IPS DF 19.7 (cell line): ENCODE measurements at places on chromosomes 3 and 15.

DNA sequence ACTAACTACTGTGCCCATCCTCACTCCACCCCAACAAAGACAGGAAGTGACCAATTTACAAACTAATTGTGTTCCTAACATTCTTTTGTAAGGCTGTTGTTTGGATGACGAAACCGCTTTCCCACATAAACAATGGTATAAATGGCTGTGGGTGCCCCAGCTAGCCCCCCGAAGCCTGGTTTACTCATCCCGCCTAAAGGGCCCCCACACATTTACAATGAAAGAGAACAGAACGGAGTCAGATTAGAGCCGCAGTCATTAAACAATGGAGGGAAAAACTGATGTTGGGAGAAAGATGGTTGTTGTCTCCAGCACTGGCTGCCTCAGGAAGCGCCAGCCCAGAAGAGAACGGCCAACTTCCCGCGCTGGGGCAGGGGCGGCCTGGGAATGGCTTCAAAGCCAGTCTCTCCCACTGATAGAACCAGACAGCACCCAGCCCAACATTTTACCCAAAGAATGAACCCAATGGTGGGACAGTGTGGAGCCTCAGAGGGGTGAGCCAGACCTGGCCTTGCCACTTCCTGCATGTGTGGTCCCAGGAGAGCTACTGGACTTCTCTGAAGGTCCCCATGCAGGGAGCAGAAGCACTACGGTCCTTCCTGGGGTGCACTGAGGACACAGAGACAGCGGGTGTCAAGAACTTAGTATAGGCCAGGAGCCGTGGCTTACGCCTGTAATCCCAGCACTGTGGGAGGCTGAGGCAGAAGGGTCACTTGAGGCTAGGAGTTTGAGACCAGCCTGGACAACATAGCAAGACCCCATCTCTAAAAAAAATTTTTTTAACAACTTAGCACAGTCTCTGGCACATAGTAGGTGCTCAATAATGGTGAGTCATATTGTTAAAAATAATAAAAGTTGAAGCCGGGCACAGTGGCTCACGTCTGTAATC is 75.8 kb upstream of the GATA2 start:
- no peak for DNase-seq

DNA sequence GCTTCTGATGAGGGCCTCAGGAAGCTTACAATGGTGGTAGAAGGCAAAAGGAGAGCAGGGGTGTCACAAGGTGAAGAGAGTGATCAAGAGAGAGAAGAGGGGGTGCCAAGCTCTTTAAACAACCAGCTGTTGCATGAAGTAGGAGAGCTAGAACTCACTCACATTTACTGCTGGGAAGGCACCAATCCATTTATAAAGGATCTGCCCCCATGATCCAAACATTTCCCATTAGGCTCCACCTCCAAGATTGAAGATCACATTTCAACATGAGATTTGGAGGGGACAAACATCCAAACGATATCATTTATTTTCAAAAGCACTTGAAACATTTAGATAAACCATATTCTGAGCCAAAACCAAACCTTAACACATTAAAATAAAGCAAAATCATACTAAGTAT is 26.3 kb downstream of the ANKRD28 start:
- DNase-seq = no peak

GRCh38 chr15:58179206-58179605 is 41.0 kb downstream of the AQP9 start:
- no peak for DNase-seq

GRCh38 chr3:159987291-159987711 is 1.3 kb upstream of the IL12A start:
- DNase-seq = no peak

DNA sequence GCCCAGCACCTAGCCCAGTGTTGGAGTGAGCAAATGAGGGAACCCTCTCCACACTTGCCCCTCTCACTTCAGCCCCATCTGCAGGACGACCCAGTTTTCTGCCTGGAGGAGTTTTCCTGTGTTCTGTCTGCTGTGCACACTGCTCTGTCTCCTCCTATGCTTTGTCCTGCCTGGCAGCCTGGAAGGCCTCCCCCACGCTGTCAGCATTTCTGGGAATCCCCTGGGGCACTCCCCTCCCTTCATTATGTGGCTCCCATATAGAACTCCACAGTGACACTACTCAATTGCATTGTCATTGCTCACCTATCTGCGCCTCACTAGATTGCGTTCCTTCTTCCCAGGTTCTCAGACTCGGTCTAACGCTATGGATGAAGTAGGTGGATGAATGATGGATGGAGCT is 13.9 kb downstream of the CLSTN2 start:
- DNase-seq = no peak
